ENCODE measurements at places on chromosomes 7 and 10.

DNA sequence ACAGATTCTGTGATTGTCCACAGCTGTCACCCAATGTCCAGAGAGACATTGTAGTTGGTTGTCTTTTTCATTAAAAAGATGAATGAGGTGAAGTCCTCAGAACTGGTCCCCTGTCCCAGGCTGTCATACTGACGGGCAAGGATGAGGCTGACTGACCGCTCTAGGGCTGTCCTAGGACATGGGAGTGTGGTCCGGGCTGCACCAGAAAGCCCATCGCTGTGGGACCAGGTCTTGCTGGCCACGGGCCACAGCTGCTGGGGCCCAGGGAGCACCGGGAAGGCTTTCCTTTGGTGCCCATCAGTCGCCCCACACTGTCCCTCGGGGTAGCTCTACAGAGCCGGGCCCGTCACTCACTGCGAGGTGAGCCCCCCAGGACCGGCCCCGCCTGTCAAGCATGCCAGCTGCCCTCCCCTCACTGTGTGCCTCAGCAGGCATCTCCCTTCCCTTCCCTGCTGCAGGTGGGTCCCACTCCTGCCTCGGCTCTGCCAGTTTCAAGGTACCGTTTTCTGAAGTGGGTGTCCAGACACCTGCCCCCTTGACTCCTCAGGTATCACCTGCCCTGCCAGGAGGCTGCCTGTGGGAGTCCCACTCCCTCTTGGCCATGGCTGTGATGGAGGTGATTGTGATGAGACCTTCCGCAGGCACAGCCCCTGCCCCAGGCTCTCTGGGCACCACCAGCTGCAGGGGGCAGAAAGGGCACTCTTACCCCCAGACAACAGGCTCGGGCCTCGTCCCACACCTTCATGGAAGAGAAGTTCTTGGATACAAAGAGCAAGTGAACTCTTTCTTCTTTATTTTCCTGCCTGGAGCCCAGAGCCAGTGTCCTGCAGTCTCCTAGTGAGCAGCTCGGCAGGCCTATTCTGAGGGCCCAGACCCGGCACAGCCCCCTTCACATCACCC is 21.7 kb downstream of the LRRC27 start:
- no peak for DNase-seq

DNA sequence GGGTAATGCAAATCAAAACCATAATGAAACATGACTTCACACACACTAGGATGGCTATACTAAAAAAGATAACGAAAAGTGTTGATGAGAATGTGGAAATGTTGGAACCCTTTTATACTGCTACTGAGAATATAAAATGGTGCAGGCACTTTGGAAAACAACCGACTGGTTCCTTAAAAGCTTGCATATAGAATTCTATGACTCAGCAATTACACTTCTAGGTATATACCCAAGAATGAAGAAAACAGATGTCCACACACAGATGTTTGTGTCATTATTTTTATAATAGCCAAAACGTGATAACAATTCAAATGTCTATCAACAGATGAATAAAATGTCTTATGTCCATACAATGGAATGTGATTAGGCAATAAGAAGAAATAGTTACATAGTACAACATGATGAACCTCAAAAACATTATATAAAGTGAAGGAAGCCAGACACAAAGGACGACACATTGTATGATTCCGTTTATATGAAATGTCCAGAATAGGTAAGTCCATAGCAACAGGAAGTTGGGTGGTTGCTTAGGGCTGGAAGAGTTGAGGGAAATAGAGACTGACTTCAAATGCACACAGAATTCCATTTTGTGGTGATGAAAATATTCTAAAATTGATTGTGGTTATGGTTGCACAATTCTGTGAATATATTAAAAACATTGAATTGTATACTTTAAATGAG is 148.3 kb upstream of the PHYHIPL start:
- no peak for DNase-seq

- no peak for DNase-seq
Measured at GRCh38 chr7:100007887-100008286, 7.5 kb upstream of the ZKSCAN1 start.

DNA sequence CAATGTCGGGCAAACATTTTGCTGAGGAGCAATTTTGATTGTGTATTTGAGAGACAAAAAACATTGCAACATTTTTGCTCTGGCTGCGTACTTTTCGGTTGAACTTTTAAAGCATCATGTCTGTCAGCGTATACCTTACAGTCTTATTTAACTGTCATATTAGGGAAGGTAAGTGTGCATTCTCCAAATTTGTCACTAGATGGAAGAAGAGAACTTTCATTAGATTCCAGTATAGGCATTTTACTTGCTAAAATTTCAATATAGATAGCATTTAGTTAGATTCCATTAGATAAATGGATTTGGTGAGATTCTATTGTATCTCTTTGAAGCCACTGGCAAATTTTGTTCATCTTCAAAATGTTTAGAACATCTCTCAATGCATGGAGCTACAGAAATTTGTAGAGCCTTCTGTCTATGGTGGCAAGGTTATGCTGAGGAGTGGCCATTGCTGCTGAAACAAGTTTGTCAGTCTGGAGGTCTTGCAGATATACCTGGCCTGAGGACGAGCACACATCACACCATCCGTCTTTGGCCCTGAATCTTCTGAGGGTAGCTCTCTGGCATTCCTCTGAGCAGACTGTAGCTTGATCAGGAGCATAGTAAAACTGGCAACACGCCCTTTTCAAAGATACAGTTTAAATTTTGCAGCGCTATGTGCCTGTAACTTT is 437.5 kb upstream of the MBL2 start:
- DNase-seq: no peak
